ENCODE measurements at places on chromosomes 12 and 14. TPM values are rescaled to one million over a fixed set of nuclear protein-coding genes. Genes with fewer than 3 reads are reported as not detected.

GRCh38 chr14:29674566-29675285, 252.9 kb downstream of the PRKD1 start:
- no peak overlapping the region for H3K4me3 ChIP-seq
- H3K27ac ChIP-seq: no peak overlapping the region

FAM90A1 gene
- 0.34 TPM for total RNA-seq

TCTN2 gene
- 7.3 TPM for total RNA-seq

DNA sequence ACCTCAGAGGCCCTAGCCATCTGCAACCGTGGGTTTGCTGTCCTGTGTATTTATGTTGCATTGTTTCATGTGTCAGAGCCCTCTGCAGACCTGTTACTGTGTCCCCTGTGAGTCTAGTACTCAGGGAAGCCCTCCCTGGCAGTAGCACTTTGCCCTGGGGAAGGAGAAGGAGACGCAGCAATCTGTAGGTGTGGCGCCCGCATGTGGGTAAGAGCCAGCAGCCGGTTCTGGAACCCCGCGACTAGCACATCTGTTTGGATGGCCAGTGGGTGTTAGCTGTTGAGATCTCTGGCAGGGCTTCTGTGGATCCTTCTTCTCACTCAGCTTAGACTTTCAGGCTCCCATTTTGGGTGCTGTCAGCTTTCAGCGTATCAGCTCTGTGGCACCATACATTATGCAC, 57.0 kb downstream of the TECPR2 start:
- H3K27me3 ChIP-seq: no peaks in the 10 kb centered on the region
- H3K4me3 ChIP-seq: no peak overlapping the region
- no peaks in the 10 kb centered on the region for H3K4me1 ChIP-seq

DNA sequence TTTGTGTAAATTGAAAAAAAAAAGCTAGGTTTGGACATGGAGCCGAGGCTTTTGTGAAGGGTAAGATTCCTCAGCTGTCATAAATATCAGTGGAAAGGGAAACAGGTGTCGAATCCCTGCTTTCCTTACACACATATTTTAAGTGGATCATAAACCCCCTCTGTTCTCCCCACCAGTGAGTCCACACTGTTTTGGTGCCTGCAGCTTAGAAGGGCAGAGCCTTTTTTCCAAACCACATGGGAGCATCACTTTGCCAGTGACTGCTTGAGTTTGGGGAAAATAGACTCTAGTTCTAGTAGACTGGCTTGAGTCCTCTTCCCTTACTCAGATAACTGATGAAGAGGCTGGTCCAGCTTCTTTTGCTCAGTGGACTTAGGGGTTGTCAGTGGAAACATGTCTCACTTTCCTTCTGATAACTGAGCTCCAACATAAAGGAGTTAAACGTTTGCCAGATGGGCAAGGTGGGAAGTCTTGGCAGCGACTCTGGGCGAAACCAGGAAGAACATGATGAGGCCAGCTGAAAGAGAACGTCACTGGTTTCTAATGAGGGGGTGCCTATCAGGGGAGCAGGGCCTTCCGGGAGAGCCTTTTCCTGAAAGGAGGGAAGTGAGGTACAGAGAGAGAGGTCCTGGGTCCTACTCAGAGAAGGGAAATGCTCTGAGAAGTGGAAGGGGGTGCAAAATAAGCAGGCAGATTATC, 168.1 kb upstream of the PARP11 start:
- no peaks in the 10 kb centered on the region for H3K36me3 ChIP-seq
- H3K4me3 ChIP-seq: no peak overlapping the region
- no peaks in the 10 kb centered on the region for H3K27me3 ChIP-seq
- H3K27ac ChIP-seq: no peak overlapping the region
- H3K4me1 ChIP-seq: peaks cover 21% of the 10 kb centered on the region

GRCh38 chr12:124078800-124079199, 105.8 kb downstream of the ZNF664 start:
- no peaks in the 10 kb centered on the region for H3K36me3 ChIP-seq
- DNase-seq: no peak
- peaks cover 32% of the 10 kb centered on the region for H3K4me1 ChIP-seq
- H3K4me3 ChIP-seq: no peak overlapping the region

DNA sequence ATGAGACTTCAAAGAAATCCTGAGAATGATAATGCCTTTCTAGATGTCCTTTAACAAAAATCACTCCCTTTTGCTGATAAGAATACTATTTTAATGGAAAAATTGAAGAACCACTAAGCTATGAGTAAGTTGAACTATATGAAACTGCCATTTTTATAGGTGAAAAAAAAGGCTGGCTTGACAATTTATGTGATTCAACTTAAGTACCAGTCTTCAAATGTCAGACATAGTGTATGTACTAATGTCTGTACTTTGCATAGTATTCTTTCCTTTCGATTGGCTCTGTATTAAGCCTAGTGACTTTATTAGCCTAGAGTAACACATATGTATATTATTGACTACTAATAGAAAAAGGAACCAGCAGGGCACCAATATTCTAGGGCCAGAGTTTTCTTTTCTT, 11.9 kb downstream of the HEATR5A start:
- no peak for DNase-seq
- no peaks in the 10 kb centered on the region for H3K27me3 ChIP-seq
- H3K4me3 ChIP-seq: no peak overlapping the region
- H3K4me1 ChIP-seq: peaks cover 14% of the 10 kb centered on the region
- no peaks in the 10 kb centered on the region for H3K36me3 ChIP-seq

- no peak overlapping the region for H3K4me3 ChIP-seq
- H3K27ac ChIP-seq: no peak overlapping the region
- H3K27me3 ChIP-seq: no peaks in the 10 kb centered on the region
- H3K36me3 ChIP-seq: no peaks in the 10 kb centered on the region
- peak; percentile 30 for DNase-seq
These were observed 36.6 kb downstream of the CCNK start for GRCh38 chr14:99517643-99518381.

- no peak within 1 kb of the TSS for H3K4me3 ChIP-seq
- H3K27ac ChIP-seq: no peak within 1 kb of the TSS
- no peaks in the 10 kb centered on the region for H3K4me1 ChIP-seq
- DNase-seq: no peak
These were observed at the start of gene NAV3 for GRCh38 chr12:77830583-77831351. Gene NAV3 (plus strand): TSS chr12:77830894. CDS start chr12:77831462, 568 bp downstream.

DNA sequence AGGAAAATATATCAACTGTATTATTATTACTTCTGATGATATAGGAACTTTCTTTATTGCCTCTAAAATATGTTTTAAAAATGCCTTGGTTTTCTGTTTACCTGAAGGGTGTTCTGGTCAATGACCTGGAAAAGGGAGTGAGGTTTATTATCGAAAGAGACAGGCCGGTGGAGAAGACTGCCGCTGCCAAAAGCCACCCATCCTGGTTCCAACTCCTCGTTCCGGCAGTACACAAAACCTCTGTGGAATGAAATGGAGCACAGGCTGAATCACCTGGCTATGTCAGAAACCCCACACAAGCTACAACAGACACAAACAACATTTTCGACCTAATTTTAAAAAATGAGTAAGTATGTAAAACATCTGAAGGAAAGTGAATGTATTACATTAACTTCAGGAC, 73.6 kb downstream of the HECTD4 start:
- no peaks in the 10 kb centered on the region for H3K4me1 ChIP-seq
- H3K4me3 ChIP-seq: no peak overlapping the region
- no peak for DNase-seq
- H3K27me3 ChIP-seq: no peaks in the 10 kb centered on the region
- H3K36me3 ChIP-seq: no peaks in the 10 kb centered on the region

COA8 gene
- 40.6 TPM for total RNA-seq

DNA sequence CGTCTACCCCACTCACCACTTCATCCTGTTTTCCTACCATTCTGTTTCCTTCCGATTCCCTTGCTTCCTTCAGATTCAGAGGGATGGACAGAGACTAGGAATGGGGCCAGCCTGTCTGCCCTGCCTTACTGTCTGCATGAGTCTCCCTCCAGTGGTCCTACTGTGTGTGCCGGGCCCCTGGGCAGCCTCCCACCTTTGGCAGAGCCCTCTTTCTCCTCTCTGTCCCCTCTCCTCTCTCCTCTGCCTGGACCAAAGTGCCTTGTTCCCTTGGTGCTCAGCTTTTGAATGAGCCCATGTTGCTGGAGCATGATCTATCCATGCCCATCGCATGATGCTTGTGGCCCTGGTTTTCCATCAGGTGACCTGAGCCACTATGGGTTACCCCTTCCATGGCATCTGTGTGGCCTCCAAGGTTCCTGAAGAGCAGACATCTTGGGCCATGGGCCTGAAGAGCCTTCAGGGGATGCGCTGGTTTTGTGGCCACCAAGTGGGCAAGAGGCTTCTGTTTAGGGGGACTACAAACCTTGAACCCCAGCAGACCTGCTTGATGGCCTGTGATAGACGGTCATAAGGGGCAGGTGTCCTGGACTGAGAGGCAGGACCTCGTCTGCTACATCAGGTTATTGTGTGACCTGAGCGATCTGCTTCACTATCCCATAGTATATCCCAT, 54.2 kb upstream of the BCL11B start:
- H3K4me3 ChIP-seq: no peak overlapping the region
- peaks cover 15% of the 10 kb centered on the region for H3K4me1 ChIP-seq
- H3K27me3 ChIP-seq: no peaks in the 10 kb centered on the region
- no peak for DNase-seq
- H3K36me3 ChIP-seq: no peaks in the 10 kb centered on the region
- H3K27ac ChIP-seq: no peak overlapping the region

- H3K4me1 ChIP-seq: no peaks in the 10 kb centered on the region
- H3K27ac ChIP-seq: no peak overlapping the region
- DNase-seq: no peak
- H3K36me3 ChIP-seq: no peaks in the 10 kb centered on the region
- H3K4me3 ChIP-seq: no peak overlapping the region
- H3K27me3 ChIP-seq: no peaks in the 10 kb centered on the region
These were observed 181.3 kb downstream of the CCDC59 start for GRCh38 chr12:82176761-82177490.

SPIC gene
- total RNA-seq: not detected

- DNase-seq: no peak
- H3K27ac ChIP-seq: no peak overlapping the region
- H3K36me3 ChIP-seq: no peaks in the 10 kb centered on the region
- no peaks in the 10 kb centered on the region for H3K4me1 ChIP-seq
- no peak overlapping the region for H3K4me3 ChIP-seq
These were observed 34.1 kb upstream of the KLHDC2 start for GRCh38 chr14:49733836-49734235.

- H3K27ac ChIP-seq: peak overlapping the region; percentile 78
- H3K36me3 ChIP-seq: no peaks in the 10 kb centered on the region
- H3K27me3 ChIP-seq: no peaks in the 10 kb centered on the region
- no peak overlapping the region for H3K4me3 ChIP-seq
- no peak for DNase-seq
These were observed 39.9 kb upstream of the EGLN3 start for GRCh38 chr14:33990790-33991189.

GRCh38 chr12:131076296-131076695, 122.6 kb downstream of the ADGRD1 start:
- no peak overlapping the region for H3K4me3 ChIP-seq
- H3K27me3 ChIP-seq: no peaks in the 10 kb centered on the region
- H3K27ac ChIP-seq: no peak overlapping the region
- H3K36me3 ChIP-seq: no peaks in the 10 kb centered on the region

FAM186B gene
- 1.4 TPM for total RNA-seq

DNA sequence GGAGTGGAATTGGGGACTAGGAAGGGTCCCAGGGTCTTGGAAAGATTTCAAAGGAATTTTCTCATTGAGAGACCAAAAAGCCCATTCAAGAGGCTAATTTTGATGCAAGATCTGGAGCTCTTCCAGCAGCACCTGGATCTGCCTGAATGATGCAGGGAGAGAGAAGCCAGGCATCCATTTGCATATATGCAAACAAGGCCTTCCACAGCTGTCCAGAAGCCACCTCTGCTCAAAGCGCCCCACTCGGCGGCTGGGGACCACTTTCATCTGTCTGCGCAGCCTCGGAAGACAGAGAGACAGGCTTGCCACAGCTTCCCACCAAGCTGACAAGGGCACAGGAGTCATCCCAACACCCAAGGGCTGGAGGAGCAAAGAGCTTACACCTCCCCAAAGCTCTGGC, 295.6 kb downstream of the DPF3 start:
- H3K4me3 ChIP-seq: no peak overlapping the region
- no peaks in the 10 kb centered on the region for H3K36me3 ChIP-seq
- DNase-seq: no peak
- no peaks in the 10 kb centered on the region for H3K27me3 ChIP-seq

GRCh38 chr14:97319691-97320090, 522.5 kb downstream of the VRK1 start:
- DNase-seq: no peak
- no peaks in the 10 kb centered on the region for H3K36me3 ChIP-seq
- no peak overlapping the region for H3K27ac ChIP-seq
- H3K4me3 ChIP-seq: no peak overlapping the region
- no peaks in the 10 kb centered on the region for H3K27me3 ChIP-seq

GRCh38 chr14:88321692-88322503, 1.2 kb downstream of the KCNK10 start:
- peaks cover 7% of the 10 kb centered on the region for H3K4me1 ChIP-seq
- H3K27me3 ChIP-seq: no peaks in the 10 kb centered on the region
- no peak overlapping the region for H3K27ac ChIP-seq
- no peak for DNase-seq
- no peaks in the 10 kb centered on the region for H3K36me3 ChIP-seq

- H3K27ac ChIP-seq: peak within 1 kb of the TSS; percentile 94
- peak within 1 kb of the TSS; percentile 48 for H3K4me3 ChIP-seq
- peak; percentile 83 for DNase-seq
- H3K4me1 ChIP-seq: peaks cover 55% of the 10 kb centered on the region
These were observed at the start of gene CCND2 for GRCh38 chr12:4273652-4274395. Gene CCND2 (plus strand): TSS chr12:4273762. CDS start chr12:4274041, 279 bp downstream.

PHLDA1 gene
- total RNA-seq: 47.2 TPM

PARP2 gene
- 49.4 TPM for total RNA-seq

TSPAN8 gene
- 86.4 TPM for total RNA-seq
